Amygdala (tissue), 56 donors: ENCODE measurements at places on chromosomes 6 and 20.

GRCh38 chr6:117729613-117730012, 54.3 kb downstream of the NUS1 start:
- DNase-seq: no peak

- DNase-seq: no peak
Observed at GRCh38 chr20:41616228-41616627, 1.9 kb downstream of the CHD6 start.

DNA sequence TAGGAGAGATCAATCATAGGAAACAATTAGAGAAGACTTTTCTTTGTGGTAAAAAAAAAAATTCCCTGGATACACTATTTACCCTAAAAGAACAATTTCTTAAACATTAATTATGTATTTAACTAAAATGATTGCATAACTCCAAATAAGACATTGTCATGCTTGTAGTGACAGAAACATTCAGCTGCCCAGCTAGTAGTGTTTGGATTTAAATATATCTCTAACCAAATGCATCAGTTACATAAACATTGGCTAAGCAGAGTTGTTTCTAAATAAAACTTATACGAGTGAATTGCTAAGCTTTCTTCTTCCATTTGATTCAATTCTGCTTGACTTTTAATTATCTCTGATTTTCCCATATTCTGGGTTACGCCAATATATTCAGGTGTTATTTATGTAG, 23.7 kb downstream of the MLIP start:
- no peak for DNase-seq

DNA sequence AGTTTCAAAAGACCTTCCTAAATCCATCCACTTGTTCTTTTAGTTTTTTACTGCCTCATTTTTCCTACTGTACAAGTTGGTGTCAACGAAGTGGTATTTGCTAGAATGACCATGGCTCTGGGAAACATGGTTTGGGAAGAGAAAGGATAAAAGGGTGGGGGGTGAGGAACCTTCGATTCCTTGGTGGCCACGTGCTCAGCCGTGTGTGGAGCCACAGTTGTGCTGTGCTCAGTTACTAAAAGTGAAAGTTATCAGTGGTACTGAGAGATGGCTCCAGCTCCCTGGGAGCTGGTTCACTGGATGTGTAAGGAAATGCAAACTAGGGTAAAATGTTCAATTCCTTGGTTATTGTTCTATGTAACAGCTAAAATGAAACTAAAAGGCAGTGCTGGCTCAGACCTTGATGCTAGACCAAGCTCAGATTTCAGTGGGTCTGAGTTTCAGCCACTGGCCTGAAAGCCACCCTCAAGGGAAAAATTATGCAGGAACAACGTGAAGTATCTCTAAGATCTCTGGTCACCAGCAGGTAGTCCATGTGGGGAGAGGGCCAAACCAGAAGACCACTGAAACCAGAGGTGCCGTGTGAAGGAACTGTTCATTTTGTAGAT, 7.4 kb upstream of the SLC22A2 start:
- DNase-seq: no peak

- DNase-seq: no peak
Observed at GRCh38 chr20:45012682-45013302, 46.5 kb downstream of the STK4 start.

DNA sequence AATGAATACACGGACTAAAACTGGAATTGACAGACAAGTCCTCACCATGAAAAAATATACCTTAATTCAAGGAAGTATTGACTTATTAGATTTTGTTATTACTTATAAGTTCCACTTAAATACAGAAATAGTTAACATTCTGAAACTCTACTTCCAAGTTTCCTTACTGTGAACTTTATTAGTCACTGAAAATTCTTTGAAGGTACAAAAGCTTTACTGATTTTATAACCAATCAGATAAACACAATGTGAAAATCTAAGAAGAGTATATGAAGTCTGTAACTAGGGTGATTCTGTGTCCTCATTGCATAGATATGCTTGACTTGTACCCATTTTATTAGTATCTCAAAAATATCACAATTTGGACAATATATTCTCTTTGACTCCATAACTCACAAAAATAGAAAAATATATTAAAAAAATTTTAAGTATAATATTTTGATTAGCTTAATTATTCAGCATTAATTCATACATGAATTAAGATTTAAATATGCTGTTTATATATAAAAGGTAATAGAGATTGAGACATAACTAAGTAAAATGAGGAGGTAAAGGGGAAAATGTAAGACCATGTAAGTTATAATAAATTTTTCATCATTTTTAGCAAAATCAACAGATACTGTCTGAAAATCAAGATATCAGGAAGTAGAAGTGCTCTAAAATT, 6.6 kb downstream of the NAPB start:
- DNase-seq: no peak

DNA sequence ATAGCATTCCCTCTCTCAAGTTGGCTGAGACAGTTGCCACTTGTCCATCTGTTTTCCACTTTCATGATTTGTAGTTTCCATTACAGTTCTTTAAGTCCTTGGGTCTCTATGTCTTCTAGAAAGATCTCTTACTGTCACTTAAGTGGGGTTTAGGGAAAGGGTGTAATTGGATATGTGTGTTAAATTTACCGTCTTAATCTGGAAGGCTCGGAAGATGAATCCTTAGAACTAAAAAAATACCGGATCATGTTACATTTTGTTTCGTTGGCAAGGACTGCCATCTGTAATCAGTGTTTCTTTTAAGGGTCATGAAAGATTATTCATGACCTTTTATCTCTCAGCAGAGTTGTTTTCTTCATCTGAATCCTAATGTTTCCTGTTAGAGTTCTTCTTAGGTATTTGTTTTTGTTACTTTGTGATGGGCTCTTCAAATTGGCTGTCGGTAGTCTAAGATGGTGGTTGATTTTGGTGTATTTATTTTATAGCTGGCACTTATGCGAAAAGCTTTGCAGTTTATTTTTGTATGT, 21.8 kb upstream of the BTBD3 start:
- no peak for DNase-seq

- DNase-seq: no peak
Observed at GRCh38 chr6:40517654-40518053, 69.5 kb downstream of the LRFN2 start.

DNA sequence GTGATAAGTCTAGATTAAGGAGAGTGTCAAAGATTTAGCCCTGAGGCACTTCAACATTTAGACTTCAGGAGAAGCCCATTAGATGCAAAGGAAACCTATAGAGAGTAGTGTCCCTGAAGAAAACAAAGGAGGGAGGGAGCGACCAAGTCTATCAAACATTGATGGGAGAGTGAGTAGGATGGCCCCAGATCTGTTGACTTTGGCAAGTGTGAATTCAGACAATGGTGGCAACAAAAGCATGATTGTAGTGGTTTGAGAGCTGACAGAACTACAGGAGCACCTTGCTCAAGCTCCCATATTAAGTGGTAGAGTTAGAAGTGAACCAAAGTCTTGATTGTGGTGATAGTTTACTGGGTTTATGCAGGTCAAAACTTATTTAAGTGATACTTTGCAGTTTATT, 979 bp upstream of the ABCF1 start:
- no peak for DNase-seq

DNA sequence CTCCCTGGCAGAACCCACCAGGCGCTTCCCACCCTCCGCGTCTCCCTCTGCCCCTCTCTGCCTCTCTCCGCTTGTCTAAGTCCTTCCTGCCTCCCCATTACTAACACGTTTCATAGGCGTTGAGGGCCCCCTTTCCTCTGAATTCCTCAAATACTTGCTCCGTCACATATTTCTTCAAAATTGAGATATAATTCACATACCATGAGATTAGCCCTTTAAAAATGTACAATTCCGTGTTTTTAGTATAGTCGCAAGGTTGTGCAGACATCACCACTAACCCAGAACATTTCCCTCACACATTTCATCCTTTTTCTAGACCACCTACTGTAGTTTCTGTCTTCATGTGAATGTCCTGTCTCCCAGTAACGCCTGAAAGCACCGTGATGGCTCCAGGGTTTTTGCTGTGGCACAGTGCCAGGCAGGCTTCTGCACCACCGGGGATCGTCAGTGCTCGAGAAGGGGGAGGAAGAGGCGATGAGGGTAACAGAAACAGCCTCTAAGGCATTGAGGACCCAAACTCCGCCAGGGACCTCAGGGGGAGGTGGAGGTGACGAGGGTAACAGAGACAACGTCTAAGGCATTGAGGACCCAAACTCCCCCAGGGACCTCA, 141.9 kb upstream of the SNX9 start:
- no peak for DNase-seq

GRCh38 chr20:31962761-31963160, 5.2 kb upstream of the XKR7 start:
- no peak for DNase-seq

DNA sequence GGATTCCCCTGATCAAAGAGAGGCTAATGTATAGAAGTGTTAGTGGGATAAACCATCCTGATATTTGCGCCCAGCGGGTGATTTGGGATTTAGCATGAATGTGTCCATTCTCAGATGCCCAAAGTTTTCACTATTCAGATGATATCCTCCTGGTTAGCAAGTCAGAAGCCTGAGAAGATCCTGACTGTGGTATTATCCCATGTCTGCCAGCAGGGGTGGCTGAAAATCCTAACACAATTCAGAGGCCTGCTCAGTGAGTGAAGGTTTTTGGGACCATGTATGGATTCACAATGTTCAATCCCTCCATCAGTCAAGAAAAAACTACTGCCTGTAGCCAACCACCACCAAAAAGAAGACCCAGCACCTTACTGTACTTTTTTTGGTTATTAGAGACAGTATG, 34.1 kb upstream of the SPACA1 start:
- DNase-seq: no peak

DNA sequence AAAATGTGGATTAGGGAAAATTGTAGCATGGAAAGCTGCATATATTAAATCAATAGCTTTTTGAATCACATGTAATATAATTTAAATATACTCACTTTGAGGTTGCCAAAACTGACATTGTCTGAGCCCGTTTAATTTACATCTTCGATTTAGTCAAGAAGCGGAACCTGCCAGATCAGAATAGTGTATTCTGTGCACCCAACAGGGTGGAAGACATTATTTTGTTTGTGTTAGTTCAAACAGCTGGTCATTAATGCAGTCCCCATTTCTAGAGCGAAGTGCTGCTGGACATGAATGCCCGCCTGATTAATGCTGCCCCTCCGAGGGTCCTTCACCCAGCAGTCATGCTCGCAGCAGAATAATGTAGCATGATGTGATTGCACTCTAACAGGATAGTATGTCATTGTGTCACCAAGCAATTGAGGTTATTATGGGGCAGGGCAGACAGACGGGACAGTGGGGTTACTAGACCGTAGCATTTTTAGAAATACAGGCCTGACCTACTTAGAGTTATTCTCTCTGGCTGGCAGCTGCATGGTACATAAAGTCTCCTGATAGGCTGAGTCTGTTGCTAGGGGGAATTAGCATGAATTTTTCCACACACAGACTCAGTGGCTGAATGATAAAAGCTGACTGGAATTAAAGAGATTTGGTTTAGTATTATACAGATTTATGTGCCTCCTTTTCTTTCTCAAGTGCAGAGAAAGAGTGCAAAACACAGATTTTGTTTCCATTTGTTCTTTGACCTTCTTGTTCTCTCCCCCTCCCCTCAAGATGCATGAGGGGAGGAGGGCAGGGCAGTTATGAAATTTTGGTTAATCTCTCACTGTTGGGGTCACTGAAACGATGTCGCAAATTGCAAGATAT, 147.1 kb downstream of the PRL start:
- peak; percentile 43 for DNase-seq

- no peak for DNase-seq
Observed at GRCh38 chr20:53839423-53840176, 230.8 kb downstream of the BCAS1 start.
